ENCODE measurements at places on chromosomes 2 and 18. TPM values are rescaled to one million over a fixed set of nuclear protein-coding genes. Genes with fewer than 3 reads are reported as not detected.
A peak's percentile ranks its signal among the peaks of the same experiment; 100 is the strongest.

DNA sequence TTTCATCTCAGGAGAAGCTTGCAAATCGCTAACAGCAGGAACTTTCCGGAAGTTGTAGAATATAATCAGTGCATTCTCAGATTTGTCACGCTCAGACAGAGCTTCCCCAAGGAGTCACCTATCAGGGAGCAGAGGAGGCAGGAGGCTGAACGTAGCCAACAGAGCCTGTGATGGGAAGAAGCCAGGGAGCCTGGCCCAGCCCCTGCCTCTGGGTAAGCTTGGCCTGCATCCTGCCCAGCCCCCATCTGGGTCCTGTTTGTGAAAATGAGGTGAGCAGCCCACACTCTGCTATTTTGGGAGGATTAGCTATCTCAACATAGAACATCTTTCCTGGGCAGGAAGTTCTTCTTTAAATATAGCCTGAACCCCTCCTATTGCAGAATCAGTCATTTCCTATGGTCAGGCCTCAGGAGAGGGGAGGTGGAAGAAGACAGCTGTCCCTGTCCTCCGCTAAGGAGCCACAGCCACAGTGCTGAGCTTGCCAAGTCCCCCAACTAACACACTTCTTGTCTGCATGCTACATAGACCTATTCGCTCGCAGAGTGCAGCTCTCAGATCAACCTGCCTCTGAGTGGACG, 19.2 kb upstream of the PKDCC start:
- no peak for DNase-seq

GRCh38 chr2:241309684-241310117, 5.8 kb downstream of the HDLBP start:
- no peak for DNase-seq

GRCh38 chr2:200406379-200406778, 99.9 kb downstream of the SPATS2L start:
- DNase-seq, result no peak

- DNase-seq, result no peak
Measured at GRCh38 chr2:23506531-23507266, 121.7 kb downstream of the KLHL29 start.

DNA sequence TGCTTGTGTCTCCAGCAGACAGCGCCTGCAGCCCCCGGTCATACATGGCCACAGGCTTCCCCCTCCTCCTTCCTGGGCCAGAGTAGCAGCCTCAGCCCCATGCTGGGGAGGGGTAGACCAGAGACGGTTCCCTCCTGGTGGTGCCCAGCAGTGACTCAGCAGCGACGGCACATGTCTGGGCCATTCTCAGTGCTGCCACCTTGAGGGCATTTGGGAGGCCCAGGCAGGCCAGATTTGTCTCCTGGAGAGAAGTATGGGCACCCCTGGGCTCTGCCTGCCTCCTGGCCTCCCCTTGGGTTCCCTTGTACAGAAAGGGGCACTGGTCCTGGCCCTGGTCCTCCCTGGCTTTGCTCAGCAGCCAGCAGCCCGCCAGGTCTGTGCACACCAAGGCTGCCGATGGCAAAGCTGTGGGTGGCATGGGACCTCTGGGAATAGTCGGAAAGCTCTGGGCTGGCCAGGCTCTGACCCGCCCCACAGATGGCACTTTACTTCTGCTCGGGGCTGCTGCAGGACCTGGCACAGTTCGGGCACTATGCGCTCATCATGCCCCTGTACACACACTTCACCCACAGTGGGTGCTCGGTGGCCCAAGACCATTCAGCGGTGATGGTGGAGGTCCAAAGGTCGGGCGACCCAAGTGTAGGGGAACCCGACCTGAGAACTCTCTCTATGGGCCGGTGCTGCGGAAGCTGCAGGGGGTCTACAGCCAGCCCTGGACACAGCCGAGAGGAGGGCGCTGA, 11.4 kb upstream of the ALPI start:
- peak; percentile 67 for DNase-seq

DNA sequence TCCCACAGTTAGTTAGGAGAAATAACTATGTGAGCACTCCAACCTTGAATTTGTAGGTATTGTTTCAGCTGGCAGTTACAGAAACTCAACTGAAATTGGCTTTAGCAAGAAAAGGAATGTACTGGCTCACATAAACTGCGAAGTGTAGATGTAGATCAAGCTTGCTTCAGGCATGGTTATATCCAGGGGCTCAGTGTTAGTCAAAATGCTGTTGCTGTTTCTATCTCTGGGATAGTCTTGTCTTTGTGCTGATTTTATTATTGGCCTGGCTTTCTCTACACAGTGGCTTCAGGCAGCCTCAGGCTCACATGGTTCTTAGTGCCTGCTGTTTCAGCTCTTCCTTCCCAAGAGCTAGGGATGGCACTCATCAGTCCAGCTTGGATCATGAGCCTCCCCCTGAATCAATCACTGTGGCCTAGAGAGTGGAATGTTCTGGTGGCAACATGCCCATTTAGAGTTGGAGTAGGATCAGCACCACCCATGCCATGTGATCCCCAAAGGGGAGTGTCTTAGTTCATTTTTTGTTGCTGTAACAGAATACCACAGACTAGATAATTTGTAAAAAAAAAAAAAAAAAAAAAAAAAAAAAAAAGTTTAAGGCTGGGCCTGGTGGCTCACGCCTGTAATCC, 69.1 kb upstream of the FOXI3 start:
- DNase-seq, result no peak

DNA sequence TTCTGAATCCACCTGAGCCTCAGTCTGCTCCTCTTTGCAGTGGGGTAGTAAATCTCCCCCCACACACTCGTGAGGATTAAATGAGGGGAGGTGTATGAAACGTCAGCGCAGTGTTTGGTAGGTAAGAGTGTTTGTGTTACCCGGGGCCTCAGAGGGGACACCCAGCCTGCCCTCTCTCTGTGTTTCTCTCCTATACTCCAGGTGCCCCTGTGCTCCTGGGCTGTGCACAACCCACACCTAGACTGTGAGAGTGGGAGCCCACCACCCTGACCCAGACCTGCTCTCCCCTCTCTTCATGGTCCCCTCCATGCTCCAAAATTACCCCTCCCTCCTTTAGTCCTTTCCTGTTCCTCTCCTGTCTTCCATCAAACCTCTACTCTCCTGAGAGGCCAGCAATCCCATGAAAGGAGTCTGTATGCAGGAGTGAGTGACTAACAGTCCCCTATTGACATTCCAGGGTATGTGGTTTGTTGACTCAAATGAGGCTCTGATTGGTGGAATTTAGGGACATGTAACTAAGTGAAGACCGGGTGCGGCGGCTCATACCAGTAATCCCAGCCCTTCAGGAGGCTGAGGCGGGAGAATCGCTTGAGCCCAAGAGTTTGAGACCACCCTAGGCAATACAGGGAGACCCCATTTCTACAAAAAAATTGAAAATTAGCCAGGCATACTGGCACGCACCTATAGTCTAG, 10.4 kb downstream of the CIB4 start:
- peak; percentile 9 for DNase-seq

DNA sequence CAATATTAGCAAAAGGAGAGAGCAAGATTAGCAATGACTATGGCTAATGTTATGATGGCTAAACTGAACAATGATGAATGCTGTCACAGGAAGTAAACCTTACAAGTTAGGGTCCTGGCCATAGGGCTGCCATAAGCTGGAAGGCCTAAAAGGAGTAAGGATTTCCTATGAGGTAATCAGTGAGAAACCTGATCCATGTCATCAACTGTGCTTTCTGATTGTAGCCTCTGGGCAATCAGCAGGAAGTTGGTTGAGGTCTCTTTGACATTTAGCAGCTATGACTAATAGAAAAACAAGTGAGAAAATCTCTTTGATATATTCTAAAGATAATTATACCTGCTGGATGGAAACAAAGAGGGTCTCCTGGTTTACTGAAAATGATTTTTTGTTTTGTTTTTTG, 193.0 kb downstream of the RAB3GAP1 start:
- DNase-seq, result no peak

GRCh38 chr2:68594041-68594440, 49.3 kb upstream of the PROKR1 start:
- no peak for DNase-seq

GRCh38 chr2:191946471-191947182, 99.7 kb upstream of the CAVIN2 start:
- DNase-seq, result no peak

DNA sequence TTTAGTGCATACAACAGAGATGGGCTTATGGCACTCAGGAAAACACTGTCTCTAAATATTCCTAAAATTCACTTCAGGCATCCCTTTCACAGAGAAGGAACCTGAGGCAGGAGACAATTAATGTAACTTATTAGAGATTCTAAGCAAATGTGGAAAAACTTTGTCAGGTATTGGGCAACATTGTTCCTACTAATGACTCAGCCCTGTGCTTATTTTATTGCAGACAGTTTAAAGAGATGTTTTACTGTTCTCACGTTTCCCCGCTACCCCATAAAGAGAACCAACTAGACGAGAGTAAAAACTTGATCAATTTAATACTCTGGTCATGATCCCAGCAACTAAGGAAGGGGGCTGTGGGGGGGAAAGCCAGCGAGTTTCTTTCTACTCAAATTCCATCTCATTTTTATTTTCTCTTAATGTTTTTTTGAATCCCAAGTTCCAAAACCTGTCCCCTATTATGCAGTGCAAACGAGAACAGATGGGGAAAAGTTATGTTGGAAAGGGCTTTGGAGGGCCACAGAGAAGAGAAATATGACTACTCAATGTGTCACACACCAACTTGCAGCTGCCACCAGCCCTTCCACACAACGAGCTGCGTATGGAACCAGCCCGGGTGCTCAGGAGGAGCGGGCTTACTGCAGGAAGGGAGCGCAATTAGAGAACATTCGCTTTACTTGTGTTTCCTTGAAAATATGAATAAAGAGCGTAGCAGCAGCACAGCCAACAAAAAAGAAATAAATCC, 18.7 kb upstream of the ACVR1 start:
- no peak for DNase-seq

GRCh38 chr18:1104181-1104881, 199.7 kb downstream of the ADCYAP1 start:
- DNase-seq, result no peak

GRCh38 chr18:5334456-5335075, 39.0 kb upstream of the ZBTB14 start:
- no peak for DNase-seq

DNA sequence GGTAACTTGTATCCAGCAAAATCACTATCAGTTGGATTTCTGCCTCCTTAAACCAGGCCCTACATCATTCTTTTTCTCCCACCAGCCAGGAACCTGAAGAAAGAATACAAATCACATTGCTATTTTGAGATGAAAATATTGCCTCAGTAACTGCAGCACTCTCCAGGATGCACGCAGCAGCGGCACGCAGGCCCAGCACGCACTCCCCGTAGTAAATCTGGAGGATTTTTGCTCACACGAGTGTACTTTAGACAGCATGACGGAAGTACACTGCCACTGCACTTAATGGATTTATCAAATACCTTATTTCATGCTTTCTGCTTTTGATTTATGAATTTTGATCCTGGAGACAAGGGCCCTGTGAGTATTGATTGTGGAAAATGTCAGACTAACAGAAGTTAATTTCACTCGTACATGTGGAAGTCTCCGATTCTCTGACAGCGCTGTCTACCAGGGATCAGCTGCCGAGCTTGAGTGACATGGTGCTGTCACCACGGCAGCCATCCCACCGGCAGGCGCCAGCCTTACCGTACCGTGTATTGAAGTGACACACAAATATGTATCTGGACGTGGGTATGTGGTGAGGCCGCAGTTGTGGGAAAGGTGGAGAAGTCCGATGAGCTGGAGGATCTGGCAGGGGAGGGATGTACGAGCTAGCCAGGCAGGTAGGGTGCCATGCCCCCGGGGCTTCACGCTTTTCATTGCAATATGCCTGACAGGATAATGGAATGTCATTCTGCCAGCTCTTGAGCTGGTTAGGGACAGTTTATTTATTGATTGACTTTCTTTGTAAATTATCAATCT, 863.7 kb downstream of the GALR1 start:
- DNase-seq, result no peak

DNA sequence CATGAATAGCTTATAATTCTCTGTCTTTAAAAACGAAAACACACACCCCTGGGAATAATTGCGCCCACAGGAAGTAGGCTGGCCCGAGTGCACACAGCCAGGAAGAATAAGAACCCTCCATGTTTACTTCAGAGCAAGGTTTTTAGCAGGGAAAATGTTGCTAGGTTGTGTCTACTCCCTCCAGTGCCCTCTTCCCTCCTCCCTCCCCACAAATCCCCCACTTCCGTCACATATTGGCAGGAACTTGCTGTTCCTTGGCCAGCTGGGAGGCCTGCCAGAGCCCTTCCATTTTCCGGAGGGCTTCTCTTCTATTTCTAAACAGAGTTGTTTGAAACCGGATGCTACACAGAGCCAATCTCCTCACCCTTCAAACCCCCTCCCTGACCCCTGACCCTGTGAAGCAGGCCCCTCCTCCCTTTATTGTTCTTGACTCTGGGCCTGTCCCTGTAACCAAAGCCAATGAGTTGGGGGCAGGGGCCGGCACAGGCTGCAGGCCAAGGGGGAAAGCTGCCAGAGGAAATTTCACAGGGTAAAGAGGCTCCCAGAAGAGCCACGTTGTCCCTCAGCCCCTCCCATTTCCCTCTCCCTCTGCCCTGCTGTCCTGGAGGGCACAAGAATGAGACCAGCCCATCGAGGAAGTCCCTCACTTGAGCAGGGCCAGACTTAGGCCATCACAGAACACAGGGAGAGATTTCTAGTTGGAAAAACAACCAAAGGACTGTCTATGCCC, 49.8 kb upstream of the LGALSL start:
- peak; percentile 90 for DNase-seq

- DNase-seq, result no peak
Measured at GRCh38 chr2:124254621-124255020, 229.5 kb downstream of the CNTNAP5 start.

- DNase-seq, result no peak
Measured at GRCh38 chr2:171271386-171271785, 110.7 kb upstream of the TLK1 start.

- DNase-seq, result no peak
Measured at GRCh38 chr2:177275743-177276055, 11.2 kb upstream of the NFE2L2 start.

- no peak for DNase-seq
Measured at GRCh38 chr18:79872527-79873444, 75.0 kb downstream of the KCNG2 start.

DNA sequence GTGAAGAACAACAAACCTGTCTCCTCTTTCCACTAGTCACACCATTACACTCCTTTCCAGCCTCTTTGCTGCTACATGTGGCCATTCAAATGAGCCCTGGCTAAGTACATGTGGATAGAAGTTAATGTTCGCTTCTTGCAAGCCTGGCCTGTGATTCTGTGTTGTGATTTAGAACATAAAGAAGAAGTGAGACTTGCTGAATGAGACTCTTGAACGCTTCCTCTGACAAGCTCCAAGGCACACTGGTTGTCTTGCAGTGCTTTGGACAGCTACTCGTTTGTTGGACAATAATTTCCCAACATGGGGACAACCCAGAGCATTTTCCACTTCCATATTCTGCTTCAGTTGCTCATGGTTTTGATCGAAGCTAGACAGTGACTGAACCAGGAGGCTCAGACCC, 57.3 kb downstream of the CCDC74A start:
- DNase-seq, result no peak

Gene POTEC
- not detected for total RNA-seq

Gene ZNF236
- total RNA-seq, result 5.5 TPM

Gene MYO7B
- 0.21 TPM for total RNA-seq

Gene LIMS1
- 33.0 TPM for total RNA-seq

Gene TCF4
- total RNA-seq, result 19.5 TPM

Gene CD8B
- total RNA-seq, result not detected

Gene CHST9
- total RNA-seq, result 11.2 TPM

Gene PELI1
- total RNA-seq, result 9.2 TPM

Gene SLC20A1
- total RNA-seq, result 24.3 TPM

Gene RAX
- total RNA-seq, result not detected

Gene POTEJ
- total RNA-seq, result not detected

Gene REG1B
- total RNA-seq, result not detected

Gene RASGRP3
- 4.2 TPM for total RNA-seq

Measured in right lobe of liver (tissue), 6 donors.